ENCODE measurements at places on chromosomes 3 and 15.

DNA sequence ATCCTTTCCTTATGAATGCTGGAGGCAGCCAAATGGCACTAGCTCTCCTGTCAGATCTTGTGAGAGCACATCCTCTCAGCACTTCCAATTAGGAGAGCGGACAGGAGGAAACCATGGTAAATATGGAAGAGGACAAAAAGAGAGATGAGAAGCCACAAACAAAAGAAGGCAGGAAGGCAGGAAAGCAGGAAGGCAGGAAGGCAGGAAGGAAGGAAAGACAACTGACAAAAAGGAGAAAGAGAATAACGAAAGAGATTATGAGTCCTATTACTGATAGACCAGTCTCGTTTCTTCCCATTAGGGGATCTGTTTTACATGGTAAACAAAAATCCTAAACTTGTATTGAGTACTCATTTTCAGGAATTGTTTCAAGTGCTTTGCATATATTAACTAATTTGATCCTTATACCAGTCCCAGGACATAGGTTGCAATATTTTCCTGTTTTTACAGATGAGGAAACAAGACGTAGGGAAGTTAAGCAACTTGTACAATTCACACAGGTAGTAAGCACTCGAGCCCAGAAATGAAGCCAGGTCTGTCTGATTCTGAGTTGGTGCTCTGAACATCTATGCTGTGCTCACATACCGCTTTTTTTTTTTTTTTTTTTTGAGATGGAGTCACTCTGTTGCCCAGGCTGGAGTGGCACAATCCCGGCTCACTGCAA lies 4.2 kb downstream of the BCL2A1 start:
- DNase-seq: no peak

DNA sequence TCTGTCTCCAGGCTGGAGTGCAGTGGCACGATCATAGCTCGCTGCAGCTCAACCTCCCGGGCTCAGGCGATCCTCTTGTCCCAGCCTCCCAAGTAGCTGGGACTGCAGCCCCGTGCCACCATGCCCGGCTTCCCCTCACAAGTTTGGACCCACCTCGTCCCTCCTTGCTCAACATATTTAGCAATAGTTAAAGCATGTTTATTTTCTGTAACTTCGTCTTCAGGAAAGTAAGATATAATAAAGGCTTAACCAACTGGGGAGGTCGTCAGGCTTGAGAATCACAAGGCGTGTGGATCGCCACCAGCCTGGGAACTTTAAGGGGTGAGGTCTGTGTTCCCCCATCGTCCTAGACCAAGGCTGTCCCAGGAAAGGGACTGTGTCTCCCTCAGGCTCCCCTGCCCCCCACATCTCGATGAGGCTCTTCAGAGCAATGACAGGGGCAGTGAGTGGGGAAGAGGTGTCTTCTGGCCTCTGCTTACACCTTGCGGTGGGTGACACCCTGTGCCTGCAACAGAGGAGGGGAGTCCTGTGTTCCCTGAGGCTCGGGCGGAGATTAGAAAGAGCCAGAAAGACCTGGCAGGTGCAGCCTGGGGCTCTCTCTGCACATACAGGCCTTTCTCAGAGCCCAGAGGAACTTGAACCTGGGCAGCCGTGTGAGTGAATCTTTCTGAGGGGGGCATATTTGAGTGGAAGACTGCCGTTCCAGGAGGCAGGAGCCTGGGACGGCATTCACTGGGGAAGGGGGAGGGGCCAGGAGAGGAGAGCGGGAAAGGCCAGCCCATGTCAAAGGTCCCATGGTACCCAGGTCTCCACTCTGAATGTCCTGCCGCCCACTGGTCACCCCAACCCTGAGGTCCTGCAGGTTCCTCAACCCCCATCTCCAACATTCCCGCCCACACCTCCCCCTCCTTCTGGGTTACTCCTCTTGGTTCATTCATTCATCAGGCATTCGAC lies 152.3 kb downstream of the SMAD6 start:
- no peak for DNase-seq

GRCh38 chr15:90576711-90577389 lies 47.1 kb downstream of the CRTC3 start:
- DNase-seq: no peak

DNA sequence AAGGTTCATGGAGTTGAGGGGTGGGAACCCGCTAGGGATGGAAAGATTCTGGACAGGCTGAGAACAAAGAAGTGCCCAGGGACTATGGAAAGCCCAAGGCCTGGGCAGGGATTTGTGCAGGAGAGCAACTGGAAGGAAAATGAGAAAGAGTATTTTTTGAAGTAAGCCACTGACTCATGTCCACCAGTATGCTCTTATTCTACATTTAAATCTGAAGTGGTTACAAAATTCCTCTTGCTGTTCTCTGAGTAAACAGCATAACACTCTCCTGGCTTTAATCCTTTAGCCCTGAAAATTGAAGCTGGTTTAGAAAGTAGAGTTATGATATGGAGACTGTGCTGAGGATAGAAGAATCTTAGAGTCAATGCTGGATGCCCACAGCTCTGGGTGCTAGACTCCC lies 165.2 kb downstream of the ISL2 start:
- DNase-seq: no peak

- no peak for DNase-seq
Measured at GRCh38 chr3:32360493-32360827, 31.2 kb upstream of the CMTM7 start.

GRCh38 chr3:126528419-126528799 lies 4.5 kb downstream of the CHST13 start:
- DNase-seq: no peak

- no peak for DNase-seq
Measured at GRCh38 chr3:194675680-194676079, 3.7 kb upstream of the LSG1 start.

DNA sequence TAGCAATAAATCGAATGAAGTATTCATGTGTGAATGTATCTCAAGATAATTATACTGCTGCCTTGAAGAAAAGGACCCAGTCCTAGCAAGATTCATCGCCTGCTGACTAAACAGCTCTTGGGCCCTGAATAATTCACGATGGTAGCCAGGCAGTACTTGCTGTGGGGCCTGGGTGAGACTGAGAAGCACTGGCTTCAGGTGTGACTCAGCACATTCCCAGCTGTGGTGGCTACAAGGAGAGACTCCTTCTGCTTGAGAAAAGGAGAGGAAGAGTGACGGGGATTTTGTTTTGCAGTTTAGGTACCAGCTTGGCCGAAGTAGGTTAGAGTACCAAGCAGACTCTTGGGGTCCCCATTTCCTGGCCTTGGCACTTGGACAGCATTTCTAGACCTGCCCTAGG lies 47.6 kb upstream of the CD200R1L start:
- DNase-seq: no peak

DNA sequence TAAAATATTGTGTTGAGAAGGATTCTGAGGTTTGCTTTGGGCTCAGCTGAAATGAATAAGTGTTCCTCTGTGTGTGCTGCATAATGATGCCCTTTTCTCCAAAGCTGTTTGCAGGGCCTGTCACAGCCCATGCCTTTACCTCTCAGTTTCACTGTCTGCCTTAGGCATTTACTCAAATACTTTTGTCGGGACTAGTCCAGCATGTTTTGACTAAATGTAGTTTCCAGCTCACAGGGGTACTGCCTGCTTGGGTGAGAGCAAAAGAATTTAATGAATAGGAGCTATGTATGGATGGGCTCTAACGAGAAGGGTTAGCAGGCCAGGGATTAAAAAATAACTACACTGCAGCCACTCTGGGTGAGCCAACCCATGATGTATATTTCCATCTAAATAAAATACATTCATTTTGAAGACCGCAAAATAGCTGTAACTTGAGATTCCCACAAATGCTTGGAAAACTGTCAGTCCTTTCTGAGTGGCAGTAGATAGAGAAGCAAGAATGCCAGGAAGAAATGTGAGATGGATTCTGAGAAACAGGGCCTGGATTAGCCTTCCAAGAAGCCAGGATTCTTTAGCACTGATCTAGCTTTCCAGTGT lies 549.2 kb upstream of the TBL1XR1 start:
- DNase-seq: no peak

GRCh38 chr15:75112278-75112847 lies 89.0 kb downstream of the PPCDC start:
- no peak for DNase-seq

DNA sequence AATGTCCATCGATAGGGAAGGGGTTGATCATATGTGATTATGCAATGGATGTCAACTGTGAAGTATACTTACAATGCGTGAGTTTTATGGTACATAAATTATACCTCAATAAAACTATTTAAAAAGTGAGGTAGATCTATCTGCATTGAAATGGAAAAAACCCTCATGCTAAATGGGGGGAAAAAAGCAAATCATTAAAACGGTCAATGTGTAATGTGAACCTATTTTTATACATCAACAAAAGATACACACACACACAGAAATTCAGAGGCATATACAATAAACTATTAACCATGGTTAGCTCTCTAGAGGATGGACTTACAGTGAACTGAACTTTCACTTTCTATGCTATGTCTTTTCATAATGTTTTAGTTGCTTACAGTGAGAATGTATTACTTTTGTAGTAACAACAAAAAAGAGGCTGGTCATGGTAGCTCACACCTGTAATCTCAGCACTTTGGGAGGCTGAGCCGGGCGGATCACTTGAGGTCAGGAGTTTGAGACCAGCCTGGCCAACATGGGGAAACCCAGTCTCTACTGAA lies 23.1 kb downstream of the STIMATE start:
- no peak for DNase-seq

Data from kidney capillary endothelial cell (primary cell).